ENCODE measurements at places on chromosomes 11 and 22. TPM values are rescaled to one million over a fixed set of nuclear protein-coding genes. Genes with fewer than 3 reads are reported as not detected.

DNA sequence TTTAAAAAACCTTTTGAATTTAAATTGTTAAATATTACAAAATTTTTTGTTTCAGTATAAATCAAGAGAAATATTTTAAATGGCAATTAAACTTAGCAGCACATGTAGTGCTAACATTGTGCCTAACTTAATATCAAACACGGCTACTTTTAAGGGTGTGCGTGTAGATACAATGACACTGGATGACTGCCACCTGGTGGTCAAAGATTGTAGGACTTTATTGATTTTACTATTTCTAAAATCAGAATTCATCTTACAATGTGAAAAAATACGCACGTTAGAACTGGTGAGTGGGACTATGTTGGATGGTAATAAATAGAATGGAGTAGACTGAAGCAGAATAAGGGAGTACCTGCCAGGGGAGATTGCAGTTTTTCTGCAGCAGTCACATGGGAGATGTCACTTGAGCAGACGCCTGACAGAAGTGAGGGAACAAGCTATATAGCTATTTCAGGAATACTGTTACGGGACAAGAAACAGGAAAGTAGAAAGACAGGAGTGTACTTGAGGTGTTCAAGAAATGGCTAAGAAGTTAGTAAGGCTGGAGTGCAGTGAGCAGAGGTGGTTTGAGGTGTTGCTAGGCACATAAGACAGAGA, 52.9 kb downstream of the UVRAG start:
- no peak for DNase-seq
- H3K4me3 ChIP-seq = no peak overlapping the region
- peaks cover 26% of the 10 kb centered on the region for H3K4me1 ChIP-seq
- no peak overlapping the region for H3K27ac ChIP-seq
- no peaks in the 10 kb centered on the region for H3K36me3 ChIP-seq

- no peaks in the 10 kb centered on the region for H3K4me1 ChIP-seq
- H3K27me3 ChIP-seq = no peaks in the 10 kb centered on the region
- DNase-seq = no peak
- H3K36me3 ChIP-seq = no peaks in the 10 kb centered on the region
- no peak overlapping the region for H3K27ac ChIP-seq
Measured at GRCh38 chr11:65744026-65744698, 23.6 kb upstream of the RNASEH2C start.

GRCh38 chr11:118168751-118169150, 7.7 kb downstream of the SCN2B start:
- peaks cover 19% of the 10 kb centered on the region for H3K4me1 ChIP-seq
- no peaks in the 10 kb centered on the region for H3K27me3 ChIP-seq
- DNase-seq = no peak
- no peak overlapping the region for H3K27ac ChIP-seq

DNA sequence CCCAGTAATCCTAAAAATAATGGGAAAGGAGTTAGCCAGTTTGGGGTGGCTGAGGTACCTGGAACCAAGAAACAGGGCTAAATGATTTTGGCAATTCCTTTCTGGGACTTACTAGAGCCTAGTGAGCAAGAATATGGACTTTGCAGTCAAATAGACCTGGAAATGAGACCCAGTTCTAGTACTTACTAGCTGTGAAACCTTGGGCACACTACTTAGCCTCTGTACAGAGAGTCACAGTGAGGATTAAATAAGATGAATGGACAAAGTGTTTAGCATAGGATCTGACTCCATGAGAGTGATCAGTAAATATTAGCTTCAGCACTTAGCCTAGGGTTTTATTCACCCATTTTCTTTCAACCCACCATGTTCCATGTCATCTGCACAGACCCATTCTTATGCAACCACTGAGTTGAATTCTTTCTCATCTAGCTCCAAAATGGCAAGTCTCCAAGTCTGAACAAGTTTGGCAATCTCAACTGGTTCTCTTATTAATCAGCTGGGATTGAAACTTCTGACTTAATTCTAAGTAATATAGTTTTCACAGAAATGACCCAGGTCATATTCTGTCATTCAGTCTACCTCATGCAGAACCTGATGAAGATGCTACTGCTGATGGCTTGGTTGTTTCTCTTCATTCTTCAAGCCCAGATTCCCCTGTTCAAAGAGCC, 15.0 kb upstream of the SORL1 start:
- no peak overlapping the region for H3K4me3 ChIP-seq
- no peak for DNase-seq
- H3K27me3 ChIP-seq = no peaks in the 10 kb centered on the region
- H3K27ac ChIP-seq = no peak overlapping the region
- H3K36me3 ChIP-seq = no peaks in the 10 kb centered on the region
- no peaks in the 10 kb centered on the region for H3K4me1 ChIP-seq

DNA sequence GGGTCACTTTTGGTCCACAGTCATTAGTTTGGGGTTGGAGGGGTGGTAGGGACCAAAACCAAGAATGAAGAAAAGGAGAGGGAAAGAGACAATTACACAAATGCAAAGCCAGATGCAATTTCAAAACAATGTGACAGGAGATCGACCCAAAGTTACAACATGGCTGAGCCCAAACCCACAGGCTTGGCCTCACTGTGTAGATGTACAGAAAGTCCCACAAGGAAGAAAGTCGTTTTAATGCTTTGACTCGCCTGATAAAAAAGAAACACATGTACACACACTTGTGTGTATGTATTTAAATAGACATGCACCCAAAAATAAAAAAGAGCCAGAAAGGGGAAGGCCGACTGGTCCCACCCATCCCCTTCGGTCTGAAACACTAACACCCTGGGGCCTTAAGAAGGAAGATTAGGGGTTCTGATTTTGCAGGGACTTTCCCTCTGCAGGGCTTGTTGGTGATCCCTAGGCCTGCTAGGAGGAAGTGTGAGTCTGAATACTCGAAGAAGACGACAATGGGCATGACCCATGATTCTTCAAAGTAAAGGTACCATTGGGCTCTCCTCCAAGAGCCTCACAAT, 104.1 kb downstream of the ETS1 start:
- peaks cover 88% of the 10 kb centered on the region for H3K4me1 ChIP-seq
- peaks cover 21% of the 10 kb centered on the region for H3K36me3 ChIP-seq
- H3K4me3 ChIP-seq = no peak overlapping the region

- peak; percentile 75 for DNase-seq
- no peaks in the 10 kb centered on the region for H3K36me3 ChIP-seq
- H3K27me3 ChIP-seq = no peaks in the 10 kb centered on the region
- no peak overlapping the region for H3K27ac ChIP-seq
Measured at GRCh38 chr11:69312453-69313404, 18.8 kb downstream of the MYEOV start.

DNA sequence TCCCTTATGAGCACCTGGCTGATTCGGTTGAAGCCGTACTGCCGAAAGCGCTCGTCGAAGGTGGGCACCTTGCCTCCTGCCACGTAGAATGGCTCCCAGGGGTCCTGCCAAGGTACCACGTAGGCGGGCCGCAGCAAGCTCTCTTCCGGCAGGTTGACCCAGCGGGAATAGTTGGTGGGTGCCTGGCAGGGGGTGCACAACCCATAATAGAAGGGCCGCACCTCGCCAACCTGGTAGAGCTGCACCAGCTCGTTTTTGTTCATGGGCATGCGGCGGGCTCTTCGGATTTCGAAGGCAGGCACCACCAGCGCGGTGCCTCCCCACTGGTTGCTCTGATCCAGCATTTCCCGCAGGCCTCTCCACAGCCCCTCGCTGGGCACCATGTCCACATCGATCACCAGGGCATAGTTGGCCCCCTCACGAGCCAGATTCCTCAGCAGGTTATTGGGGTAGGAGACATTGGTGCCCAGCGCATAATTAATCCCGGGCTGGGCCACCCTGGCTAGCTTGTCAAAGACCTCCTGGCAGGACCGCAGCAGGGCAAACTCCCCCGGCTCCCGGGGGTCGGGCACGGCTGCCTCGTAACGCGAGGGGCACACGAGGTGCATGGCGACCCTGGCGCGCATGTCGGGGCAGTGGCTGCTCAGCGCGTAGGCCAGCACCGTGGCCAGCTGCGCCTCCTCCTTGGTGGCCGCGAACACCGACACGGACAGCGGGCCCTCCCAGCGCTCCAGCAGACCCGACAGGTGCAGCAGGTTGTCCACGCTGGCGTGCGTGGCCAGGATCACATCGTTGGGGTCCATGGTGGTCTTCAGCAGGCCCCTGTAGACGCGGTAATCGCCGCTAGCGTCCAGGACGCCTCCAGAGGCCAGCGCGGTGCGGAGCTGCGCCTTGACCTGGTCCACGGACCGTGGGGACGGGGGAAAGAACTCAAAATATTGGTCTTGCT, 679 bp downstream of the B4GAT1 start:
- H3K4me3 ChIP-seq = peak overlapping the region; percentile 87
- peaks cover 23% of the 10 kb centered on the region for H3K4me1 ChIP-seq
- H3K36me3 ChIP-seq = peaks cover 9% of the 10 kb centered on the region
- peak overlapping the region; percentile 90 for H3K27ac ChIP-seq
- DNase-seq = no peak

GRCh38 chr11:61071208-61071681, 31.0 kb upstream of the CD5 start:
- H3K4me1 ChIP-seq = no peaks in the 10 kb centered on the region
- no peak overlapping the region for H3K27ac ChIP-seq
- H3K36me3 ChIP-seq = no peaks in the 10 kb centered on the region
- no peaks in the 10 kb centered on the region for H3K27me3 ChIP-seq
- DNase-seq = no peak
- H3K4me3 ChIP-seq = no peak overlapping the region

DNA sequence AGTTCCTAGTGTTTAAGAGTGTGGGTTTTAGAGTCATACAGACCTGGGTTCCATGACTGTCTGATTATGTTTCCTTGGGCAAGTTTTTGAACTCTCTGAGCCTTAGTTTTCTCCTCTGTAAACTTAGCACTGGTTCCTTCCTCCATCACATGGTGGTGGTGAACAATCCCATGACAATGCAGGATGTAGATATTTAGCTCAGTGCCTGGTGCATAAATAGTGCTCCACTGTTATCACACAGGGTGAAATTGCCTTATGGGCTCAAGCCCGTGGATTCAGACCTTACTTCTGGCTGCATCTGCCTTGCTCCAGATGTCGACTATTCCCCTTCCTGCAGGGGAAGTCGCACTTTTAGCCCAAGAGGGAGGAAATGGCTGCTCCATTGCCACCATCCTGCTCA, 62.7 kb downstream of the LDLRAD3 start:
- no peak overlapping the region for H3K4me3 ChIP-seq
- no peaks in the 10 kb centered on the region for H3K36me3 ChIP-seq
- H3K4me1 ChIP-seq = no peaks in the 10 kb centered on the region
- no peaks in the 10 kb centered on the region for H3K27me3 ChIP-seq
- DNase-seq = no peak
- H3K27ac ChIP-seq = no peak overlapping the region

DNA sequence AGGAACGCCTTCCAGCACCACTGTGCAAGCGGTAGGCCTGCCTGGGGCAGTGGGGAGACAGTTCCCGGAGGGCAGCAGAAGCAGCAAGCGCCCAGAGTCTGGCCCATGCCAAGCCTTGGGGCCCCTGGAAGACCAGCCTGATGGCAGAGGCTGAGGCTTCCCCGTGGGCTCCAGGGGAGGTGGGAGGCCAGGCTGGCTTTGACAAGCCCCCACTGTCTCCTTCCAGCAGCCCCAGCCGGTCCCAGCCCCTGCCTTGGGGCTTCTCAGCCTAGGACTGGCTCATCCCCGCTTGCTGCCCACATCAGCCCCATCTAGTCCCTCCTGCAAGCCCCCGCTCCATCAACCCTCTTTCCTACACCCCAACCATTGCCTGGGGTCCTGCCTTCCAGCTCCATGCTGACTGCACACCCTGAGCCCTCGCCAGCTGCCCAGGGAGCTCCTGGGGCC, 46.7 kb downstream of the IGF2 start:
- peaks cover 34% of the 10 kb centered on the region for H3K4me1 ChIP-seq
- H3K27ac ChIP-seq = no peak overlapping the region
- H3K27me3 ChIP-seq = no peaks in the 10 kb centered on the region
- peak; percentile 12 for DNase-seq

- DNase-seq = no peak
- no peaks in the 10 kb centered on the region for H3K27me3 ChIP-seq
- H3K36me3 ChIP-seq = no peaks in the 10 kb centered on the region
- no peak overlapping the region for H3K27ac ChIP-seq
Measured at GRCh38 chr11:26037716-26038115, 294.2 kb upstream of the ANO3 start.

- no peaks in the 10 kb centered on the region for H3K27me3 ChIP-seq
- DNase-seq = no peak
- H3K4me3 ChIP-seq = no peak overlapping the region
- no peak overlapping the region for H3K27ac ChIP-seq
- H3K36me3 ChIP-seq = peaks cover 21% of the 10 kb centered on the region
- no peaks in the 10 kb centered on the region for H3K4me1 ChIP-seq
Measured at GRCh38 chr11:13348305-13348704, 70.7 kb downstream of the BMAL1 start.

GRCh38 chr22:47205081-47205491, 442.6 kb downstream of the TBC1D22A start:
- no peaks in the 10 kb centered on the region for H3K4me1 ChIP-seq
- no peaks in the 10 kb centered on the region for H3K27me3 ChIP-seq
- no peak overlapping the region for H3K4me3 ChIP-seq
- no peaks in the 10 kb centered on the region for H3K36me3 ChIP-seq
- DNase-seq = no peak

GRCh38 chr11:104467404-104467803, 303.5 kb upstream of the PDGFD start:
- H3K36me3 ChIP-seq = no peaks in the 10 kb centered on the region
- DNase-seq = no peak
- H3K27me3 ChIP-seq = no peaks in the 10 kb centered on the region
- no peaks in the 10 kb centered on the region for H3K4me1 ChIP-seq

GRCh38 chr11:65610404-65610803, 3.6 kb downstream of the MAP3K11 start:
- no peak for DNase-seq
- H3K4me1 ChIP-seq = peaks cover 73% of the 10 kb centered on the region
- H3K36me3 ChIP-seq = peaks cover 10% of the 10 kb centered on the region
- peak overlapping the region; percentile 99 for H3K27ac ChIP-seq

- H3K36me3 ChIP-seq = no peaks in the 10 kb centered on the region
- no peak for DNase-seq
- H3K4me3 ChIP-seq = no peak overlapping the region
Measured at GRCh38 chr11:5556596-5557188, 8.4 kb upstream of the OR52H1 start.

- no peaks in the 10 kb centered on the region for H3K4me1 ChIP-seq
- no peaks in the 10 kb centered on the region for H3K27me3 ChIP-seq
- no peaks in the 10 kb centered on the region for H3K36me3 ChIP-seq
- H3K27ac ChIP-seq = no peak overlapping the region
- H3K4me3 ChIP-seq = no peak overlapping the region
Measured at GRCh38 chr11:21053466-21053865, 384.1 kb downstream of the NELL1 start.

GRCh38 chr11:69670158-69670845, 4.9 kb downstream of the LTO1 start:
- no peak overlapping the region for H3K27ac ChIP-seq
- no peaks in the 10 kb centered on the region for H3K27me3 ChIP-seq
- H3K4me3 ChIP-seq = no peak overlapping the region
- peaks cover 16% of the 10 kb centered on the region for H3K4me1 ChIP-seq
- DNase-seq = peak; percentile 87

GRCh38 chr11:115682888-115683287, 178.7 kb upstream of the CADM1 start:
- no peak overlapping the region for H3K27ac ChIP-seq
- H3K4me1 ChIP-seq = peaks cover 3% of the 10 kb centered on the region
- H3K4me3 ChIP-seq = no peak overlapping the region
- no peaks in the 10 kb centered on the region for H3K36me3 ChIP-seq

- H3K36me3 ChIP-seq = peaks cover 73% of the 10 kb centered on the region
- H3K27me3 ChIP-seq = no peaks in the 10 kb centered on the region
- no peak overlapping the region for H3K27ac ChIP-seq
- H3K4me3 ChIP-seq = no peak overlapping the region
- DNase-seq = no peak
Measured at GRCh38 chr11:6397636-6398035, 7.4 kb downstream of the SMPD1 start.

The CCDC116 gene
- total RNA-seq = 0.26 TPM

The SLC22A9 gene
- not detected for total RNA-seq

The OR4A5 gene
- total RNA-seq = not detected

The MPEG1 gene
- 9.4 TPM for total RNA-seq

The FAM180B gene
- total RNA-seq = not detected

The BACE1-AS gene
- 16.6 TPM for total RNA-seq

The IGSF9B gene
- 23.0 TPM for total RNA-seq

The ARHGAP20 gene
- 0.81 TPM for total RNA-seq

The JAML gene
- 1.6 TPM for total RNA-seq

The MUC6 gene
- total RNA-seq = not detected

Data from heart left ventricle (tissue), 16 donors.